Skin of body (tissue), 3 donors: ENCODE measurements at places on chromosomes 5 and 9.

GRCh38 chr9:130610862-130611707 is 31.7 kb downstream of the FUBP3 start:
- DNase-seq: no peak

DNA sequence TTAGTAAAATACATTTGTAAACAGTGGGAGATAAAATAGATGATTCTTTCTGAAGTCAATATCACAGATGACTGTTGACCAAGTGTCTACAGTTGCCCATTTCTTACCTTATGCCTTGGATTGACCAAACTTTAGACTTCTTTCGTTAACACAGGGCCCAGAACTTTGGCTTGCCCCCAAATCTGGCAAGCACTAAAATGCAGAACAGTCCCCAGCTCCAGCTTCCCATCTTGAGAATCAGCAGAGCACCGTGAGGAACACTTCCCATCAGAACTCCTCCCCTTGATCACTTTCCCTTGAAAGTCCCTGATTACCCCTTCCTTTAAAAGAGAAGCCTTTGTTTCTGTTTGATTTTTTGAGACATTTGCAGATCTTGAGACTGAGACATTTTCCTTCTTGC is 1039.9 kb downstream of the TLE1 start:
- no peak for DNase-seq

DNA sequence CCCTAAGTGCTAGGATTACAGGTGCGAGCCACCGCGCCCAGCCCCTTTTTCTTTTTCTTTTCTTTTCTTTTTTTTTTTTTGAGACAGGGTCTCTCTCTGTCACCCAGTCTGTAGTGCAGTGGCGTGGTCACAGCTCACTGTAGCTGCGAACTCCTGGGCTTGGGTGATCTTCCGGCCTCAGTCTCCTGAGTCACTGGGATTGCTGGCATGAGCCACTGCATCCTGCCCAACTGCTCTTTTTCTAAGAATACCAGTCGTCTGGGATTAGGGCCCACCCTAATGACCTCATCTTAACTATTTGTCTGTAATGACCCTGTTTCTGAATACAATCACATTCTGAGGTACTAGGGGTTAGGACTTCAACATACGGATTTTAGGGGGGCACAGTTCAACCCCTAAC is 34.1 kb upstream of the NANS start:
- no peak for DNase-seq

DNA sequence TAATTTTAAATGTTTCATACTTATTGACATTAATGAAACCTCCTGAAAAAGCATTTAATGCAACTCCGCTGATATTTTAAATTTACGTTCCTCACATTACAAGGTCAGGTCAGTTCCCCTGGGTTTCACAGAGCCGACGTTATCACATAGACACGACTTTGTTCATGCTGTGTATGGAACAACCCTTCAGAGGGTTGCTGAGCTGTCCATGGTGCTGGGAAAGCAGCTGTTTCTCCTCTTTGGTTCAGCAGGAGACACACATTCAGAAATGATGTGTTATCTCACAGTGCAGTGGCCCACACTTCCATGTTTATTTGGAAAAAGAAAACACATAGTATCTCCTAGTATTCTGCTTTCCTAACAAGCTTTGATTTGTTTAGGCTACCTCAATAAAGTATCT is 53.5 kb downstream of the PPP2R2B start:
- DNase-seq: no peak

DNA sequence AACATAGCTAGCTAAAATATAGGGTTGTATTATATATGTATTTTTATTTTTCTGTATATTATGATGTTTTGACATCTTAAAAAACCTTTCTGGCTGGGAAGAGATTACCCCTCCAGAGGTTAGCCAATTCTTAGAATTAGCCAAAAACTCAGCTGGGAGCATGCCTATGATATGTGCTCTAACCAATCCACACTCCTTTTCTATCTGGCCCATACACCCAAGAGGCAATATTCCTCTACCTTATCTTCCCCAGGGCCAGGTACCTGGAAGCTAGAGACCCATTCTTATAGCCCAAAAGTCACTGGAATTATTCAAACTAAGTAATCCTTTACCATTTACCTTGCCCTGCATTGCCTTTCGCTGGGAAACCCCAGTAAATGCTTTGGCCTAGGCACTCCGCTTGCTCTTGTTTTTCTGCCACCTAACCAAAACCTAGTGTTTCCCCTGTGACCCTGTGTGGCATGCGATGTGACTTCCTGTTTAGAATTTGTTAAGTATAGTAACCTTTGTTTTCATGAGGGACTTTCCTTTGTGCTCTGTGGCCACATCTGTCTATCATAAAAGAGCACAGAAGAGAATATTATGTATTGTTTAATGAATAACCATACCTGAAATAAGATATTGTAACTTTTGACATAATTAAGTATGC is 37.4 kb downstream of the CSNK1G3 start:
- no peak for DNase-seq
